ENCODE measurements at places on chromosomes 7 and 10.

GRCh38 chr10:69335063-69335587, 56.8 kb downstream of the HK1 start:
- no peak for DNase-seq

GRCh38 chr7:54153462-54153861, 388.7 kb upstream of the VSTM2A start:
- DNase-seq = no peak

GRCh38 chr10:32232378-32232777, 114.6 kb downstream of the EPC1 start:
- DNase-seq = no peak

GRCh38 chr7:92797693-92798092, 38.7 kb downstream of the CDK6 start:
- DNase-seq = no peak

GRCh38 chr7:27872356-27873275, 132.7 kb downstream of the TAX1BP1 start:
- DNase-seq = no peak

DNA sequence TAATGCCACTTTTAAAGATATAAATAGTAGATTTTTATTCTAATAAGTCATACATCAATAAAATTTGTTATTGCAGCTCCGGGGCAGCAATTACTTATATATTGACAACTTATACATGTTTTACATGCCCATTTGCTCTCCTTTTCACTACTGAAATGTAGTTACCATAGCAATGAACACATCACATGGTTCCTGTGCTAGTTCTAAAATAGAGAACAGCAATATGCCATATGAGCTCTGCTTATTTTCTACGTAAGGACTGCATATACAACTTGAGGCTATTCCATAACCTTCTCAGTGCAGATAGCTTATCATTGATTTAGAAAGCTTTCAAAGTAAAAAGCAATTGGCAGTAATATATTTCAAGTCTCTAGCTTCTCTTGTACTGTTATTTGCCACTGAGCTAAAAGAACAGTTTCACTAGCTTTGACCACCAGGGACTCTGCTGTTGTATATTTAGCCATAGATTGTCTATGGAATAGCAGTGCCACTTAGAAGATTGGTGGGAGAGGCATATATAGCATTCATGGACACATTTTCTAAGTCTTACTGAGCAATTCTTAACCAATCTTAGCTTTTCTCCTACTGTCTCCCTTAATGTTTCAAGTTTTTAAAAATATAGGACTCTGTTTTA, 270.2 kb upstream of the KAT6B start:
- DNase-seq = no peak

DNA sequence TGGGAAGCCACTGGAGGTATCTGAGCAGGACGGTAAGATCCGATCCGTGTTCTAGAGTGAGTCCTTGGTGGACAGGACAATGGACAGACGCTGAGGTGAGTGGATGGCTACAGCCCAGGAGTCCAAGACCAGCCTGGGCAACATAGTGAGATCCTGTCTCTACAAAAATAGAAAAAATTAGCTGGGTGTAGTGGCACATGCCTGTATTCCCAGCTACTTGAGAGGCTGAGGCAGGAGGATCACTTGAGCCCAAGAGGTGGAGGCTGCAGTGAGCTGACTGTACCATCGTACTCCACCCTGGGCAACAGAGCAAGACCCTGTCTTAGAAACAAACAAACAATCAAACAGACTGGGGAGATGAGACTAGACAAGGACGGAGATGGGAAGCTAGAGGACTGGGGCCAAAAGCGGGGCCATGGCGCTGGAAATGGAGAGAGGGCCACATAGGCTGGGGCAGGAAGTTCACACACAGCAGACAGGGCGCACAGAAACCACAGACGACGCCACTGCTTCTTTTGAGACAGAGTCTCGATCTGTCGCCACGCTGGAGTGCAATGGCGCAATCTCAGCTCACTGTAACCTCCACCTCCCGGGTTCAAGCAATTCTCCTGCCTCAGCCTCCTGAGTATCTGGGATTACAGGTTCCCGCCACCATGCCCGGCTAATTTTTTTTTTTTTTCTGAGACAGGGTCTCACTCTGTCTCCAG, 24.7 kb downstream of the DAGLB start:
- no peak for DNase-seq

DNA sequence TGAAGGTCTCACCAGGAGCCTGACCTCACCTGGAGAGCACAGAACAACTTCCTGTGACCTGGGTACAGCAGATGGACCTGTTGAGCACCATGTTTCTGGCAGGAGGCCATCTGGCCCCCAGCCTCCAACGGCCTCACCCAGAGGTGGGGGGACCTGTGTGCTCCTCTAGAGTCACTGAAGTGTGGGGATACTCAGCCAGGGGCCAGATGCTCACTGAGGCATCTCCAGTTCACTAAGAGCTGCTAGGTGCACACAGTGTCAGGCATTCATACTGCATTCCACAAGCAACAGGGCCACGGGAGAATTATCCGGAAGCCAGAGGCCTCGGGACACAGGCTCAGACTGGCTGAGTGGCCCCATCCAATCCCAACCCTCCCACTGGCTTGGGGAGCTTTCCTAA, 161.4 kb downstream of the TCERG1L start:
- DNase-seq = no peak

DNA sequence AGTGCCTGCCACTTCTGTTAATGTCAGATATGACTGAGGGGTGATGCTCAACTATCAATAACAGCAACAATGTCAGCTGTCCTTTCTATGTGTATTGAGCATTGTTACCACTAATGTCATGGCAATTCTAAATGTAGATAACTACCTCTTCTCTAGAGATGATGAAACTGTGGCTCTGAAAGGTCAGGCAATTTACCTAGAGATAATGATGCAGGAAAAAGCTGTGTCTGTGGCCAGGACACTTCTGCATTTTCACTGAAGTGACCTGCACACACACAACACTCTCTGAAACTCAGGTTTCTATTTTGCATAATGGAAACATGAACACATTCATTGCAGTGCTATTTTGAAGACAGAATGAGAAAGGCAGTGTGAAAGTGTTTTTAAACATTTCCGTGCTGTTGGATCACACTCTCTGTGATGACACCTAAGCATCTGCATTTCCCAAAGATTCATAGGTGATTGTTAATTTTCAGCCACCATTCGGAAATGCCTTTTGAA, 148.2 kb downstream of the KCND2 start:
- DNase-seq = no peak

- no peak for DNase-seq
These were observed 93.9 kb upstream of the AGR3 start for GRCh38 chr7:16975712-16976111.

- DNase-seq = no peak
These were observed 4.7 kb upstream of the TEX36 start for GRCh38 chr10:125687507-125688185.

DNA sequence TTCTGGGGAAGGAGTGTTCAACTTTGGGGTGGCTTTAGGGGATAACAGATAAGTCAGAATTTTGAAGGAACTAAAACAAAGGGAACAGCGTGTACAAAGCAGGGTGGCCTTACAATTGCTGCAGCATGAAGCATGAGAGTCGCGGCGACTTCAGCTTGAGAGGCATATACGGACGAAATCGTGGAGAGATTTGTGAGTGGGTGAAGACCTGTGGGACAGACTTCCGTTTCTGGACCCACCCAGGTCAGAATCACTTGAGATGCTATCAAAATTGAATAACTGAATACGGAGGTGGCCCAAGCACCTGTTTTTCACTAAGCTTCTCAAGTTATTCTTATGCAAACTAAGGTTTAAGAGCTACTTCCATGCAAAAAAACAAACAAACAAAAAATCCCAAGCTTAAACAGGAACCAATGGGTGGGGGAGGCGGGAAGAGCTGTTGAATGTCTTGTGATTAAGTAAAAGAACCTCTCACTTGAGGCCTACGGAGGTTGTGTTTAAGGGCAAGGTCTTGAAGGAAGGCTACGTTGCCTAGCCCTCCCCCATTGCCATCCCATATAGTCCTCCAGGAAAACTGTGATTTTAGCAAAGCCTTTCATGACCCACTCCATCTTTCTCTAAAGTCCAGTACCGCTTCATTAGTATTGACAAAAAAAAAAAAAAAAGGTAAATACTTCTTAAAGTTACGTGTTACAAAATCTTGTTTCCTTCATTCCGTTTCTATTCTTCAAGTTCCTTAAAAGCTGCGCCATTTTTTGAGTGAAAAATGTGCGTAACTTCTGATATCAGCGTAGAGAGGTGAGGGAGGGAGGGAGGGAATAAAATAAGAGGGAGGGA, 1.3 kb upstream of the TRIM24 start:
- no peak for DNase-seq

GRCh38 chr7:78261302-78261701, 462.7 kb downstream of the PHTF2 start:
- DNase-seq = no peak

GRCh38 chr10:124250506-124250905, 157.1 kb upstream of the CHST15 start:
- no peak for DNase-seq

- DNase-seq = no peak
These were observed 102.0 kb downstream of the SEMA3C start for GRCh38 chr7:80816806-80817205.

DNA sequence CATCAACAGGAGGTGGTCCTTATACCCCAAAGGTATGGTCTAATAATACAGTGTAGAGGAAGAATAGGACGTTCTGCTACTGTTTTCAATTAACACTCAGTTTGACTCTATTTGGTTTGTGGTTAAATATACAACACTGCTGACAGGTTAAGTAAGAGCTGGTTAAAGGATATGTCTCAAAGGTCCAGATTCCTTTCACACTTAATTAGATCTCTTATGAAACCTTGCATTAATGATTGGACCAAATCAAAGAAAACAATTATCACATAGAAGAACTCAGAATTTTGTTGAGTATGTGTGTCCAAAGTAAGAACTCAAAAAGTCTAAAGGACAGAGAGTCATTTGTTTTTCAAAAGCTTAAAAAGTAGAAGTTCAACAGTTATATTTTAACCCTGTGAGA, 18.0 kb downstream of the MRLN start:
- DNase-seq = no peak

GRCh38 chr10:26650406-26650805, 47.1 kb upstream of the PDSS1 start:
- no peak for DNase-seq

DNA sequence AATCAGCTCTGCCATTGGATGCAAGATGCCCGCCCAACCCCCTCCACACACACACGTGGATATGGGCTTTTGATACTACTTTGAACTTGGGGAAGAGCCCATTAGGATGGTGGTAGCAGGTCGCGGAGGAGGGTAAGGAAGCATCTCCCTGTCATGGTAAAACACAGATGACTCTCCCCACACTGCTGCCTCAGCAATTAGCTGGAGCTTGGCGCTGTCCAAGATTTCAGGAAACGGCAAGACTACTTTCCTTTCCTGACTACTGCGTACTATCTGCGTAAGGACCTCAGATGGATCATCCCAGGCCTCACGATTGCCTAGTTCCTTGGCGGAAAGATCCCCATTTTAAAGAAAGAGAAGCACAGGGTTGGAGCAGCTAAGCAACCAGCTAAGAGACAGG, 134.3 kb downstream of the C10orf90 start:
- no peak for DNase-seq

GRCh38 chr10:83078645-83079044, 1060.7 kb upstream of the GHITM start:
- DNase-seq = no peak

- DNase-seq = no peak
These were observed 31.8 kb downstream of the CALML3 start for GRCh38 chr10:5556576-5556975.

DNA sequence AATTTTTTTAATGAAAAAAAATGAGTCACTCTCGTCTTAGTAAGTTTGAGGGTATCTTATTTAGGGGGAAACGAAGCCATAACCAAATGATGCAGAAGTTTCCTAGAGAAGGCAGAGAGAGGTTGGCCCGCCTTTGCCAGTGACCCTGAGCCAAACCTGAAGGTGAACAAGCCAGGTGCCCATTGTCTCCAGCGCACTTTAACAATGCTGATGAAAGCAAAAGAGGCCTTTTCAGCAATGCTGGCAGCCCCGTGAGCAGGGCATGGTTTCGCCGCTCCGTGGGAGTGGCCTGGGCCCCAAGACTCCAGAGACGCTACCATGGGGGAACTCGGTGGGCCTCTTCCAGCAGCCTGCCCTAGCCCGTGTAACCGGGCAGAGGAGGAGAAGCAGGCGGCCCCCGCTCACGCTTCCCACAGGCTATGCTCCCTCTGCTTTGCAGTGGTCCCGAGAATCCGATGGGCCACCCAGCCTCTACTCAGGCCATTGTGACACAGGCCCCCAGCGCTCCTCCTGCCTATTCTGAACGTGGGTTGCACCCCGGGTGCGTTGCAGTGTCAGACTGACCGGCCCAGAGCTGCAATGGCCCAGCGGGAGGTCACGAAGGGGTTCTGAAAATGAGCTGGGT, 14.0 kb upstream of the UNCX start:
- no peak for DNase-seq

GRCh38 chr10:6056411-6057135, 5.6 kb downstream of the IL2RA start:
- no peak for DNase-seq

DNA sequence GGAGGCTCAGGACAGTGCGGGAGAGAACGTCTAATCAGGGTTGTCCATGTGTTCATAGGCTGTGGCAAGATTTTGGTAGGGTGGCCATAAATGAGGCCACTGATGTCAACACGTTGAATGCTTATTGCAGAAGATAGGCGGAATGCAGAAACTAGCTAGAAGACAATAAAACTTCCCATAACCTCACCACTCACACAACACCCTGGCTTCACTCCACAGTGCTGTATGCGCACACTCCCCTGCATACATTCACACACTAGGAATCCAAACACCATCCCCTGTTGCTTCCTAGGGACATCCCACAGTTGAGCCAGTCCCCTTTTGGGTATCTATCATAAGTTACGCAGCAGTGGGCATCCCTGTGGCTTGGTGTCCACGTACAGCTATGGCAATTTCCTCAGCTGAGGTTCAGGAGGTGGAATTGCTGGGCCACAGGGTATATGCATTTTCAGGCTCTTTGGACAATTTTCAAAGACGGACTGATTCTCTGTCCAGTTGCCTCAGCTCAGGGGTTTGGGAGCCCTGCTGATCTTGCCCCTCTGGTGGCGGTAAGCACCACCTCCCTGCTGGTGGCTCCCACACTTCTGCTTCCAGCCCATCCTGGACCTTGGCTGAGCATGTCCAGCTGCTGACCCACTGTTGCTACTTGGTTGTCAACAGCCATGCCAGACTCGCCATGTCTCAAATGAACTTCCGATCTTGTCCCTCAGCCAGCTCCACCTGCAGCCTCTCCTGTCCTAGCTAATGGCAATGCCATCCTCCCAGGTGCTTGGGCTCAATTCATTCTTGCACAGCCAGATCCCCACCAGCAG, 36.4 kb downstream of the CDH23 start:
- DNase-seq = no peak

Measured in NCI-H774 (cell line).